ENCODE measurements at places on chromosomes 2 and 18.

DNA sequence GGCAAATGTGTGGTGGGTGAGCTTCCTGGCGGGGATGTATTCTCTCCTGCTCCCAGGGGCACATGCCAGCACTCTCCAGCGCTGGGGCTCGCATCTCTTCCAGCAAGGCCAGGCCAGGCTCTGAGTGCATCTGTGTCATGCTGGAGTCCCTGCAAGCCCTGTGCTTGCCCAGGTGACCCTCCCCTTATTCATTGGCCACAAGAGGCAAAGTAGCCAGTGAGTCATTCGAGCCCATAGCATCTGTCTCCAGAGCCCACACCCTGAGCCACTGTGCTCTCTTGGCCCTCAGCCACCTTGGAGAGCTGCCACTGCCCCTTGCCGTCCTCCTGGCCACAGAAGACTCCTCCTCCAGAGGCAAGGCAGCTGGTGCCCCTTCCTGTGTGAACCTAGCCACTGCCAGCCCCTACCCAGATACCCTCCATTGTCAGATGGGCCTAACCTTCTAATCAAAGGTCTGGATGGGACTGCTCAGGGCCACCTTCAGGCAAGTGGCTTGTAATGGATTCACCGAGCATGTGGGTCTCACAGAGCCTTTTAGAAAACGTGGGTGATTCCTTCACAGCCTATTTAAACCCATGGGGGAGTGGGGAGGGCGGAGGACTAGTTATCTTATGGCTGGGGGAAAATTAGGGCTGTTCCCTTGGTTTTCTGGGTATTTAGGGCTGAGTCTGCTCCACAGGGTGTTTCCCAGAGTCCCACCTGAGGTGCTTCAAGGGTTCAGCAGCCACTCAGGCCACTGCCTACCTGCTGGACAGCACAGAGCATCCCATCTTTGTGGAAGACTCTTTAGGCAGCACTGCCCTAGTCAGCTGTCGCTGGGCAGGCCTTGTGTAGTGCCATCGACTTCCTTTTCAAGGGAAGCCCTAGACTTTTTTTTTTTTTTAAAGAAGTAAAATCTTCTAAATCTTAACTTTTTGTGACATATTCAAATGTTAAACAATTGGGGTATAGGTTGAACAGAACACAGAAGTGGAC is 137.4 kb downstream of the ACOXL start:
- no peak for DNase-seq

DNA sequence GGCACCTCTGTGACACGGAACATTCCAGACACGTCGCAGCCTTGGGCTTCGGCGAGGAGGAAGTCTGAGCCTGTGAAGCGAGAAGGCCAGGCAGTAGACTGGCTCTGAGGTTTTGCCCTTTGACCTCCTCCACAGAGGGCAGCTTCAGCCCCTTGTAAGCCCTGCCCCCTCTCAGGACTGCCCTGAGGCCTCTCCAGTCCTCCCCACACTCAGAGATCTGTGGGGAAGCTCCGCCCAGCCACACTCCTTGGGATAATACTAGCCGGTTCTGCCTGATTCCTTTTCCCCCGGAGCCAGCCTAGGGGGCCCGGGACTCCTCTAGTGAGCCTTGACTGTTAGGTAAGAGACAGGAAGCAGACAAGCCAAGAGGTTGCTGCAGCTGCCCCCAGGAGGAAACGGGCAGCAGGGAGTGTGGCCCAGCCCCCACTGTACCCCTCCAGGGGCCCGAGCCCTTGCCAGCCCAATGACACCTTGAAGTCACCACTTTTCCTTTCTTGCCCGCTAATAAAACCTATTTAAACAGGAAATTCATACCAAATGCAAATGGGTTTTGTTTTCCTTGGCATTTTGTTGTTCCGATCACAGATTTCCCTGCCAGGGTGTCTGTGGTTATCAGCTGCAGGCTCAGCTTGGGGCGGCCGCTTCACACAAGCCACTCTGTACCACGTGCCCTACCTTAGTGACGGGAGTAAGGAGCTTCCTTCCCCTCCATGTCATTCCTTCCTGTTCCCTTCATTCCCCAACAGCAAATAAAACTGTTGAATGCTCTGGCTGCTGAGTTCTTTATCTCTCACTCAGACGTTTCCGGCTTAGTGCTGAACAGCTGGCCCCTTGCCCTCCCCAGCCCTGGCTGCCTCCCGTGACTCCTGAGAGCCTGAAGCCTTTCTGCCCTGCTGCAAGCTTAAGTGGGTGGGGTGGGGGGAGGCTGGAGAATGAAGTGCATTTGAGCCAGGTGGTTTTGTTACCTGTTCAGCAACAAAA is 124.7 kb downstream of the CABLES1 start:
- DNase-seq = no peak

DNA sequence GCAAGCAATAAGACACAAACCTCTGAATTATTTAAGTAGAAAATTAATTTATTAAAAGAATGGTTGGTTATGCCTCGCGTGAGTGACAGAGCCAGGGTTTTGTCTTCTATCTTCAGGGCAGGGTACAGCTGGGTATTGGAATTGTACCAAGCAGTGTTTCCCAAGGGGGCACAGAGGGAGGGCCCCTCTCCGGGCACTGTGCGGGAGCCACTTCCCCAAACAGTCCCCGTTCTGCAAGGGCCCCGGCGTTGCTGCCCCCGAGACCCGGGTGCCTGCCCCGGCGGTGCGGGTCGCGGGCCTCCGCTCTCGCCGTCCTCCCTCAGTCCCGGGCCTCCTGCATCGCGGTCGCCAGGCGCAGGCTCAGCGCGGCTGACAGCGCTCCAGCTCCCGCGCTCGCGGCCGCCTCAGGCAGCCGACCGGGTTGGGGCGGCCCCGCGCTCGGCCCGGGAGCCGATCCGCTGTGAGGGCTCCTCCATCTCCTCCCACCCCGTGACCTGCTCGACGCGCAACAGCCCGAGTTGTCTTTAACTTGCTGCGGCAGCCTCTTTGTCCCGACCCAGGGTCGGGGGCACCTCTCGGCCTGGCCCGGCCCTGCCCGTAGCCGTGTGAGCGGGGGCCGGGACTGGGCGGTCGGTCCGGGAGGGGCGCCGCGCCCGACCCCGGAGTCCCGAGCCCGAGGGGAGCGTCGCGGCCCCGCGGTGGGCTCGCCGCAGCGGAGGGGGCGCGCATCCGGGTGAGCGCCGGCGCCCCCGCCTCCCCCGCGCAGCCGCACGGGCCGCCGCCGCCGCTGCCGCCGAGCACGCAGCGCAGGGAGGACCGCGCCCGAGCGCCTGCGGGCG is 620 bp upstream of the GALNT1 start:
- DNase-seq = no peak

GRCh38 chr18:76252880-76253279 is 242.2 kb downstream of the ZNF516 start:
- no peak for DNase-seq

GRCh38 chr2:117190856-117191559 is 623.5 kb upstream of the DDX18 start:
- DNase-seq = no peak

GRCh38 chr2:85071096-85071495 is 62.1 kb upstream of the TCF7L1 start:
- DNase-seq = no peak

DNA sequence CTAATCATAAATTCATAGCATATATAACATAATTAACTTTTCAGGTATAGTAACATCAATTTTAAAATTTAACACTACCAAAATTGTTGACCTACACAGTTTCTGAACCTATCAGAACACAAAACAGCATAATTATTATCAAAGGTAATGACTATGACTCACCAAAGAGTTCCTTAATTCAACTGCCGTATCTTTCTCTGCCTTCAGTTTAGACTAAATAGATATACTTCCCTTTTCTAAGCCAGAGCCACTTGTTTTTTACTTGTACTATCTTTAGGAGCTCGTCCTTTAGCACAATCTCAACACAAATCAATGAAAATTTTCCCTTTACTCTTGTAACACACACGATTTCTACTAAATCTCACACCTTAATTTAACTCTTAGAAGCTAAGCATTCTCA is 54.4 kb downstream of the CCDC88A start:
- DNase-seq = no peak
